HCEC 1CT (cell line): ENCODE measurements at places on chromosomes 2 and 18.

DNA sequence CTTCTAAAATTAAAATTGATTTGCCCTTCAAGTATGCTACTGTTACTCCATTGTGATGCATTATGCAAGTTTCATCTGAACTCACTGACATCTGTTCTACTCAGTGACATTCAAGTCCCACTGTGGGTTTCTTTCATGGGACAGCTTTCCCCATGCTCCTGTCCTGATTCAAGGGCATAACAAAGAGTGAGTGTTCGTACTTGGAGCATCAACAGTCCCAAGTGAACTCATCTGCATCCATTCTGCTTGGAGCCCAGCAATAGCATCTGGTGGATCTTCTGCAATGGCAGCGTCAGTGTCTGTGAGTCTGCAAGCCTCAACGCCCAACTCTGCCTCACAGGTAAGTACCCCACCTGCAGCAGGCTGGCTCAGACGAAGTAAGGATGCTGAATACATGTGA, 27.5 kb downstream of the BUB1 start:
- DNase-seq, result no peak

DNA sequence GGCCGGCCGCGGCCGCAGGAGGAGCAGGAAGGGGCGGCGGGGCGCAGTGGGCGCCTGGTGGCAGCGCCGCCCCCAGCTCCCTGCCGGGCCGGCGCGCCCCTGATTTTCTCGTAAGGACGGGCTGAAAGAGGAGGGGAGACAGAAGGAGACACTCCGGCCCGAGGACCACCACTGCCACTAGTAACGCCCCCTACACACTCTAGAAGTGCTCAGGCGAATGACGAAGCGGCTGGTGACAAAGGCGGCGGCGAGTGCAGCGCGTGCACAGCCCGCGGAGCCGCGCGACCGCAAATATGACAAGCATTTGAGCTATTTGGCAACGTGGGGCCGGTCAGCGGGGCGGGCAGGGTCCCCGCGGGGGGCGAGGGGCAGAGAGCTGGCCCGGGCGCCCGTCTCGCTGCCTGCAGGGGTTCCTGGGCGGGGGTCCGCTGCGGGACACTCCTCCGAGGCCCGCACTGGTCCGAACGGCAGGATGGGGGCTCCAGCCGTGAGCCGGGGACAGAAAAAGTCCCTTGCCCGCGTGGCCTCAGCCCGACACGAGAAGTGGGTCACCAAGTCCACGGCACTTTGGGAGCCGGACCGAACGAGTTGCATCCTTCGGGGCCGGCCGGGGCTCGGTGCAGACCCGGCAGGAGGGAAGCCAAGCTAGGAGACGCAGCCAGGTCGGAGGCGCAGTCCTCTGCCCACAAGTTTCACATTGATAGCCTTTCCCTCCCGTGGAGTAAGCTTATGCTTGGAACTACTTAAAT, 524 bp upstream of the SERTAD2 start:
- DNase-seq, result peak; percentile 85

DNA sequence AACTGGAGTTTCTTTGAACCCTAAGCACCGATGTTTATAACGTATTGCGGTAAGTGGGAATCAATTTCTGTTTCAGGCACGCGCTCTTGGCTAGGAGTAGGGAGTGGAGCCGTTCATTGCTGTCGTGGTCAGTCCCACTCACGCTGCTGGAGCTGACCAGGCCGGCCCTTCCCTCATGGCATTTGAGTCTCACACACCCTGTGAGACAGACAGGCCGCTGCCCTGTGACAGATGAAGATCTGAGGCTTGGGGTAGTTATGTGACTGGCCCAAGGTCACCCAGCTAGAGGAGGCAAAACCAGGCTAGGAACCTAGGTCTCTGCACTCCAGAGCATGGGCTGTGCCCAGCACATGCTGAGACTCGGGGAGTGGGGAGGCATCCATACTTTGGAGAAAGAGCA, 2.9 kb upstream of the CIDEA start:
- no peak for DNase-seq

GRCh38 chr2:101124643-101125366, 26.4 kb downstream of the TBC1D8 start:
- DNase-seq, result peak; percentile 98

DNA sequence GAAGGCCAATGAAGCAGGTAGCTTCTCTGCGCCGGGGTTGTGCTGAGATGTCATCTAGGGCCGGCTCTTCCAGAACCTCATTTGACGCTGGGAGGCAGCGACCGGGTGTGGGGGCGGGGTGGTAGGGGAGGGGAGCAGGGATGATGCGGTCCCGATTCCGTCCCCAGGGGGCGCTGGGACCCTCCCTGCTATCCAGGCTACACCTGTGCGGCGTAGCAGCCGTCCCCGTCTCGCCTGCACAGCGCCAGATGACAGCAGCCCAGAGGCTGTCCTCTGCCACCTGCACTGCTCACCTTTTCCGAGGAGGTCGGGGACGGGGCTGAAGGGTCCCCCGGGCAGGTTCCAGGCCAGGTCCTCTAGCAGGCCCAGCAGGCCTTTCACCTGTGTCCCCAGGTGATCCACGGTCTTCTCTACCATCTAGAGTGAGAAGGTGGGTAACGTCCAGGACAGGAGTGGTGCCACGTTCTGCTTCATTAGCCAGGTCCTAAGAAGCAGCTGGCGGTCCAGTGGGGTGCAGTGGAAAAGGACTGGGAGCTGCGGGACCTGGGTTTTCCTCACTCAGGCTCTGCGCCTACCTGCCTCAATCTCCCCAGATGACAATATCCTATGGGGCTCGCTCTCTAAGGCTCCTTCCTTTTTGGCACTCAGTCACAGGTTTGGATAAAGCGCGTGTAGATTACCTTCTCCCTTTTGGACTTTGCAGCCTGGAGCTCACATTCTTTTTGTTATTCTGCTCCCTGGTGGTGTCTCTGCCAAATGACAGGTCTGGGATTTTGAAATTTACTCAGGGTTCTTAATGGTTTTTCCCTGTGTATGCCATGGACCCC, 56.0 kb upstream of the RAB6C start:
- DNase-seq, result no peak

DNA sequence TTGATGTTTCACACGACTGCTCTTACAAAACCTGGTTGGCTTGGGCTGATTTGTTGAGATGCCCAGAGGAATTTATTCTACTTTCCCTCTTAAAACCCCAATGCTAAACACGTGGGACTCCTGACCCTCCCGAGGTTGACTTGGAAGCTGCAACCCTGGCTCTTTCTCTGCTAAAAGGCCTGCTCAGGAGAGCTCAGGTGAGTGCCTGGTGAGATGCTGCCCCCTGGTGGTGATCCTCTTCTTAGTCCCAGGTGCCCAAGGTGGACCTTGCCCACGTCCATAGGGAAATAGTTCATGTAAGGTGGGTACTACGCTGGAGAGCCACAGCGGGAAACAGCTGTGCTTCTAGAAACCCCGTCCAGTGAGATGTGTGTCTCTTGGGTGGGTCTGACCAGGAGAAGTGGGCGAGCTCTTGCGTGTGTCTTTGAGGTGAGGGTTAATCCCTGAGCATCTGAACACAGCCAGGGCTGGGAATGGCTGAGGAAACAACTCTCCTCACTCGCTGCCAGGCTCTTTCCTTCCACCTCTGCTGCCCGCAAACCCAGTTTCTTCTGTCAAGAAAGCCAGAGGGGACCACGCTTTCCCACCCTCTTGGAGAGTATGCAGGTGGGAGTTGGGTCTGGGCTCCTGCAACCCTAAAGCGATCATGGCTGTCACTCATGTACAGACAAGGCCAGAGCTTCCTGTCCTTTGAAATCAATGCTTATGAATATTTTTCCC, 25.5 kb upstream of the PXDN start:
- peak; percentile 58 for DNase-seq

DNA sequence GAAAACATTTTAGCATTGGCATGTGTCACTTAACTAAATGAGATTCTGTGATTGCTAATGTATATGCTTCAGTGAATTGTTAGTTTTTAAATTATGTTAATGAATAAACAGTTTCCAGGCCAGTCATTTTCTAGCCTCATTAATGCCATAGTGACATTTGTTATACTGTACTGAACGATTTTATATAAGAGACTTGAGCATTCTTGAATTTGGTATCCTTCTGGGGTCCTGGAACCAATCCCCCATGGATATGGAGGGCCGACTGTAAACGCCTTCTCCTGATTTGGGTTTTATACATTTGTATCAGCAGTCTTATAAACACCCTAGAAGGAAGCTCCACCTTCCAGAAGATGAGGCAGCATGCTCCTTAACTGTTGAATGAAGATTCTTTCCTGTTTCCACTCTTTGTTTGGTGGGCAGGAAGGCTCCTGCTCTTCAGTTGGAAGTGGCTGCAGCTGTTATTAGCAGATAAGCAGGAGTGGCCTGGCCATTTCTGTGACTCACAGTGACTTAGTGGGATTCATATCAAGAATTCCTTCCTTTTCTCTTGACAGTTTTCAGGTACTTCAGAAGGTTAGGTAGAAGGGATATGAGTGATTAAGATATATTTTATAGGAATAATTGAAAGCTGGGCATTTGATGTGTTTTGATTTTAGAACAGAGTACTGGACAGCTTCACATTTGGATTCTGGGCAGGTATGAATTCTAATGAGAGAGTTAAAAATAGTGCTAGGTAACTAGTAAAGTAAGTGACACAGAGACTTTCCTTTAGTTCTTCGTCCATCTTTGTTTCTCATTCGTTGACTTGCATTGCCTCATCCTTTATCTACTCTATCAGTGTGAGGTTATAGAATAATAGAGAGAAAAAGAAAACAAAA, 124.9 kb downstream of the PLCL1 start:
- DNase-seq, result no peak

DNA sequence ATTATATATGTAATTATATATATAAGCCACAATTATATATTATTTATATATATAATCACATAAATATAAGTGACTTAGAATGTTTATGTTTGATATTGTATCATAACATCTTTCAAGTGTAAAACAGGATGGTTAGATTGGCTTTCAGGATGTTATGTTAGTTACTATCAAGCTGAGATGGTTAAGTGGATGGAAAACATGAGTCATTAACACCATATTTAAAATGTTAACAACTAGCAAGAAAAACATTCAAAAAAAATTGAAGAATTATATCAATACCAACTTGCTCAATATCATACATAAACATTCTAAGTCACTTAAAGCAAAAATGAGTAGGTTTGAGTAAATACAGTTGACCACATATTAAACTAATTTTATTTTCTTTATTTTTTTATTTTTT, 21.8 kb upstream of the RAB27B start:
- peak; percentile 79 for DNase-seq

DNA sequence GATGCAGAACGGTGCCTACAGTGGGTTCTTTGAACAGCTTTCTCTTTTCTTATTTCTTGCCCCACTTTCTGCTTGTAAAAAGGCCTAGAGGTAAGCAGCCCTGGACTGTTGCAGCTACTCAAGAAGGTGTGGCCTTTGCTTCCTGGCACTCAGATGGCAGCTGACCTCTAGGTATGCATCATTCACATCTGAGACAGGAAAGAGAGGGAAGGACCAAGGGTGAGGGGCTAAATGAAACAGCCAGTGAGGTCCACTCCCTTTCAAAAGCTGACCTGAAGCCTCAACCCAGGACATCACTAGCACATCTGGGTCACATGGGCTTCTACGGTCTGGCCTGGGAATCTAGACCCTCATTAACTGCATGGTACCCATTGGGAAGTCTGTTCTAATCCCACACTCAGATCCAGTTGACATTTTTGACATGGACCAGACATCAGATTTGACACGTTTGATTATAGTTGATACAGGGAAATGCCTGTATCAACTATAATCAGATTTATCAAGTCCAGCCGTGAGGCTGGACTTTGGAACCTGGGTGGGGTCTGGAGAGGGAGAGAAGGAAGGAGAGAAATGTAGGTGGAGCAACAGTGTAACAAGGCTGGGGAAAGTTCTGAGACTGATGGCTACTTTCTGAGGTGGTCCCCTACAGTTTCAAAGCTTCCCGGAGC, 60.2 kb downstream of the E2F6 start:
- no peak for DNase-seq

GRCh38 chr2:8659092-8659734, 22.6 kb upstream of the ID2 start:
- no peak for DNase-seq

DNA sequence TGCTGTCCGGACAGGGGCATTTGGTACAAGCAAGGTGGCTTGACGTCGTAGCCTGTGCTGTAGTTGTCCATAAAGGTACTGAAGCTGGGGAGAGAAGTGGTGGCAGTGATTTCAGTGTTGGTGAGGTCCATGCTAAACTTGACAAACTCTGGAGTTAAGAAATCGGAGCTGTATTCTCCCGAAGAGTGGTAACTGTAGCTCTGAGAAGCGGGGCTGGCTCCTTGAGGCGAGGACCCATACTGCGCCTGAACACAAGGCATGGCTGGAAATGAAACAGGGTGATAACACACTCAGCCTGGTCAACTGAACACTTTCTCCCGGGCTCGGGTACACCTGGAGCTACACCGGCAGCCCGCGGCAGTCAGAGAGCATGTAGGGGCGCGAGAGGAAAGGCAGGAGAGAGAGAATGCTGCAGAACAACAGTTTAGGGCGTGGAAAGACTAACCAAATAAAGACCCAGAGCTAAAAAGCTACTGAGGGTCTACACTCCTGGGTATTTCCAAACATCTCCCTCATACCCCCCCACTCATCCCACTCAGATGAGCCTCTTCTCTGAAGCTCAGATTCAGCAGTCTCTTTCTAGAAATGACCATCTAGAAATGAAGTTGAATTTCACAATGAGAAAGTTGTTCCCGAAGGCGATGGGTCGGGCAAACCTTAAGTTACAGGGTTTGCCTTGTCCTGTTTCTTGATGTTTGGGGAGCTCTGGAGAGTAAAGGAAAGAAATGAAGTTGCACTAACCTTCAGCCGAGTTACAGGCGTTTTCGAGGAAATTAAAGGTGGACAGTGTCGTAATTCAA, 2.4 kb downstream of the NR4A2 start:
- no peak for DNase-seq

DNA sequence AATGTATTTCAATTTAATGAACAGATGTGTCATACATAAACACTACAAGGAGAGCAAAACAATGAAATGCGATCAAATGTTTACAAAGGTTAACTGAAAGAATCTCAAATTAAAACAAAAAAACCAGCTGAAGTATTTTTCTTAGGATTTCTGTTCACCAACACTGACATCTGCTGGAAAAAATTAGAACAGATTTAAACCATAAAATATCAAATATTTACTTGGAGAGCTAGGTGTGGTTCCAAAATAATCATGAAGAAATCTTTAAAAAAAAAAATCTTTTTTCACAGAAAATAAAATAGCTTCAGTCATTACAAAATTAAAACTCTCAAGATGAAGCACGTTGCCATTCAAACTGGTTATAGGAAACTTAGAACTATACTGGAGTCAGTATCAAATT, 13.8 kb downstream of the MMADHC start:
- DNase-seq, result peak; percentile 31

DNA sequence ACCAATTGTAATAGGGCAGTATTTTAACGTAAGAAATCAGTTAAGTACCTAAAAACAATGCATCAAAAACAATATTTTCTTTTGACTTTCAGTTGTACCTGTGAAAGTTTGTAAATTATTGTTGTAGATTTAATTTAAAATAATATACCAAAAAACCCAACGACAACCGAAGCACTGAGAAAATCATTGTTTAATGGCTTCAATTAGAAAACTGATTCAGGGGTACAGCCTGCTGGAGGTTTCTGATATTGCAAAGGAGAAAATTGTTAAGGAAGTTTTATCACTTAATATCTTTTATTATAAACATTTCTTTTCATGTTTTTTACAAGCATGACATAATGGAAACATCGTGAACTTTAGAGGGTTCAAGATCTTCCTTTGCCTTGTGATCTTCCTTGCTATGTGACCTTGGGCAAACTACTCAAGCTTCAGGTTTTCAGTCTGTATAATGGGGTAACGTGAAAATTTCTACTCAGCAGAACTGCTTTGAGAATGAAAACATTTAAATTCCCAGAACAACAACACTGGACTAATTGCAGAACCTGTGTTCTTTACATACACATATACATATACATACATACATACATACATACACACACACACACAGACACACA, 76.3 kb upstream of the GLS start:
- DNase-seq, result peak; percentile 13

GRCh38 chr2:229467783-229468182, 196.7 kb upstream of the PID1 start:
- no peak for DNase-seq
